Esophagus squamous epithelium (tissue), 5 donors: ENCODE measurements at places on chromosomes 5 and 9.
A peak's percentile ranks its signal among the peaks of the same experiment; 100 is the strongest.

GRCh38 chr5:107794741-107795140, 124.0 kb upstream of the EFNA5 start:
- no peak for DNase-seq

GRCh38 chr5:172417983-172418630, 36.2 kb downstream of the SH3PXD2B start:
- DNase-seq, result peak; percentile 53

GRCh38 chr9:132074736-132075135, 4.9 kb downstream of the MED27 start:
- no peak for DNase-seq

DNA sequence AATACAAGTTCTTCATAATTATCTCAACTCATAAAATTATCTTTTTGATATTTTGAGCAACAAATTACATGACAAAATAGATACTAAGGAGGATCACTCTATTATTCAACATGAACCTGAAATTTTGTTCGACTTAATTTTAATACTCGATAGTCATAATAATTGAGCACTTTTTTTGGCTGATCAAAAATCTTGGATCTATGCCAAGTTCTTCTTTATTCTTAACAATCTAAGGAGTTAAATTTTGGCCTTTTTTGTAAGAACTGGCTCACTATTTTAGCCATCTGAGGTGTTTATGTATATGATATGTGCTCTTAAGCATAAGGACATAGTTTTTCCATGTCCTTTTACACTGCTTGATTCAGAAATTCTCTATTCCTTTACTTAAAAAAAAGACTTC, 996.1 kb upstream of the COX7C start:
- no peak for DNase-seq

DNA sequence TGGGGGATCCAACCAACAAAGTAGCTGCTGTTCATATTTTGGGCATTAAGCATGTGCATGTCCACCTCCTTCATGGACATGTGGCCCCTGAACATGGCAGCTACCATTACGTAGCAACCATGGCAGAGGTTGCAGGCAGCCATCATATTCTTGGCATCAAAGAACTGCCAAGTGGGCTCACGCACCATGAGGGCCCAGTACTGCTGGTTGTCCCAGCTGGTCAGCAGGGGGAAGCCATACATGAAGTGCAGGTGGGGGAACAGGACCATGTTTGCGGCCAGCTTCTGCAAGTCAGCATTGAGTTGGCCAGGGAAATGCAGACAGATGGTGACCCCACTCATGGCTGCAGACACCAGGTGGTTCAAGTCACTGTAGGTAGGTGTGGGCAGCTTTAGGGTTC, 9.5 kb downstream of the MTAP start:
- no peak for DNase-seq

GRCh38 chr9:38682713-38683112, 37.2 kb downstream of the FAM240B start:
- DNase-seq, result no peak

- DNase-seq, result no peak
Measured at GRCh38 chr5:44887722-44888121, 79.0 kb downstream of the MRPS30 start.

DNA sequence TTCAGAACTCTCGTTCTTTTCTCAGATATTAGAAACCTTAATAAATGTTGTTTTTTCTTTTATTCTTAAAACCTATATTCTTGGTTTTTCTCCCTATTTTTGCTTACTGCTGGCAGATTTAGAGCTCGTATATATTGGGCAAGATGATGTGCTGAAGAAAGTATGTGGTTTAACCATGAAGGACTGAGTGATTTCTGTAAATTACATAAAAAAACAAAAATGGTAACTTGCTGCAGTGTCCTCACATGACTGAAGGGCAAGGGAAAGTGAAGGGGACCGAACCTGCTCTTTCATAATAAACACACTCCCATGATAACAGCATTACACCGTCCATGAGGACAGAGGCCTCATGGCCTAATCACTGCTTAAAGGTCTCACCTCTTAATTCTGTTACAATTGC, 393.8 kb upstream of the ZNF608 start:
- DNase-seq, result no peak

DNA sequence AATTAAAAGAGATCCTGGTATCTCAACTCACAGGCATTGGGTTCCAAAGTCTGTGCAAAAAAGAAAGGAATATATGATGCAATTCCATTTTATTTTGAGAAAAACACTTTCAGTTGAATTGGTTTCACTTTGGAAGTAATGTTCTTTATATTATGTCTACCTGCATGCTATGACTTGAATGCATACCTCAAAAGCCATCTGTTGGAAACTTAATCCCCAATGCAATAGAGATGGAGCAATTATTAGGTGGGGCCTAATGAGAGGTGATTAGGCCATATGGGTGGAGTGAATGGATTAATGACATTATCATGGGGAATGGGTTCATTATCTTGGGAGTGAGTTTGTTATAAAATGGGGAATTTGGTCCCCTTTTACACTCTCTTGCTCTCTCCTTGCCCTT, 293.3 kb downstream of the CSNK1G3 start:
- no peak for DNase-seq

DNA sequence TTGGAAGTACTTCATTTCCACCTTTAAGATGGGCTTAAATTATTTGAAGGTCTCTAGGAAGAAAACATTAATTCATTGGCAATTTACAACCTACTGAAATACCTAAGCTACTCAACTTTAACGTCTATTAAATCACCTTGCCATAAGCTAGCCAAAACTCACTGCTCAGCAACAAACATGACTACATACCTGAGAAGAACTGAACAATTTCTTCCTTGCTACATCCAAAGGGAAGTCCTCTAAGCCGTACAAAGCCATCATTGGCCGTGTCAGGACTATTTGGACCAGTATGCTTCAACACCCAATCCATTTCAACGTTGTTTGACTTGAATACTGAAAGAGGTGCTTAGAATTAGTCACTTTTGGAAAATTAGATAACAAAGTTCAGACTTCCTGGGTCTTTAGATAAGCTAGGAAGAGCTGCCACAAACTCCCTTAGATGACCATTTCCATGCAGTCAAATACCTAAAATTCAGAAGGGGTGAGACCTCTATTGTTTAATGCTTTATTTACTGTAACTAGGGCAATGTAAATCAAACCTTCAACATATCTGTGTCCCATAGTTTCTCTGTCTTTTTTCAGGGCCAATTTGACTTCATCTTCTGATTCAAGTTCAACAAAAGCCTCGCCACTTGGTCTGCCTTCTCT, 2.6 kb downstream of the HNRNPH1 start:
- DNase-seq, result no peak

DNA sequence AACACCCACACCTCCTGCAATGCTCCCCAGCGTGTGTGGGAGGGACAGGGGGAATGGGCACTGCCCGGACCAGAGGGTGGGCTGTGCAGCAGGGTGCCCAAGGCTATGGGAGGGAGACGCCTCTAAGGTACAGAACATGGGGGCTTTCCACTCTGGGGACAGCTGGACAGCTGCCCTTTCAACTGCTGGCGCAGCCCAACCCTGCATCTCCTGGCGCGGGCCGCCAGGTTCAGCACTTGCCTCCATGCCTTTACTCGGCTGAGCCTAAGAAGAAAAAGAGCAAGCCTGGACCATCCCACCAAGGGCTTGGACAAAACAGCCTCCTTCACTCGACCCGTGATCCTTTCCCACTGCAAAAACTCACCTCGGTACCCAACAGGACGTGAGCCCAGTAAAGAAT, 15.0 kb downstream of the AK8 start:
- DNase-seq, result no peak
